Frontal cortex (tissue), 4 donors: ENCODE measurements at places on chromosomes 6 and 20.

DNA sequence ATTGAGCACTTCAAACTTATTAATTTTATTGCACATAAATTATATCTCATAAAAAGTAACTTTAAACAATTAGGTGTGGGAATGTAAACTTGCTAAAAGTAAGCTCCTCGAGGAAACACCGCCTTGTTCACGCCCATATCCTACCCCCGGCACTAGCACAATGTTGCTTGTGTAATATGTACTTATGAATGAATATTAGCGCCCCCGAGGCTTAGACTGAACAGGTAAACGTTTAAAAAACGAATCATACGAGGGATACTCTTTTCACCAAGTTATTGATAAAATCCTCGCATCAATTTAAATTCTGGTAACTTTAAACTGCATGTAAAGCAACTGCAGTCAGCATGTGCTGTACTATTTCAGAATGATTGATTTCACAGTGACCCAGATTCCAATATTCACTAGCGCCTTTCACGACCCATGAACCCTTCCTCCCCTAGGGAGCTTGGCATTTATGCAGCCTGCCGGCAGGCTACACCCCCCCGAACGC lies 637 bp downstream of the TFB1M start:
- no peak for DNase-seq

- no peak for DNase-seq
Measured at GRCh38 chr6:144123421-144123820, 26.9 kb upstream of the STX11 start.

DNA sequence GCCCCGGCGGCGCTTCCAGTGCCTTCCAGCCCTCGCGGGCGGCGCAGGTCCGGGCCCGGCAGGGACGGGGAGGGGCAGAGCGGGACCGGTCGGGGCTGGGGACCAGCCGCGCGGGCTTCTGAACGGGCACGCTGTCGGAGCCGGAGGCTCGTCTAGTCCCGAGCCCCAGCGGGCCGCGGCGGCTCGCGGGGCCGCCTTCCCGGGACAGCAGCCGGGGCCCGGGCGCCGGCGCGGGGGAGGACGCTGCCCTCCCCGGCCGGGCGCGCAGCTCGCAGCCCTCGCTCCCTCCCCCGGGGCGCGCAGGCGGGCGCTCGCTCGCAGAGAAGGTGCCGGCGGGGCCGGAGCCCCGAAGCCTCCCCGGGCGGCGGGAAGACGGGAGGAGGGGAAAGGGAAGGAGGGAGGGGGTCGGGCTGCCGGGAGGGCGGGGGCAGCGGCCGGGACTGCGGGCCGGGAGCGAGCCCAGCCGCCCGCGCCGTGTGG lies 696 bp upstream of the SIRPA start:
- DNase-seq = no peak

DNA sequence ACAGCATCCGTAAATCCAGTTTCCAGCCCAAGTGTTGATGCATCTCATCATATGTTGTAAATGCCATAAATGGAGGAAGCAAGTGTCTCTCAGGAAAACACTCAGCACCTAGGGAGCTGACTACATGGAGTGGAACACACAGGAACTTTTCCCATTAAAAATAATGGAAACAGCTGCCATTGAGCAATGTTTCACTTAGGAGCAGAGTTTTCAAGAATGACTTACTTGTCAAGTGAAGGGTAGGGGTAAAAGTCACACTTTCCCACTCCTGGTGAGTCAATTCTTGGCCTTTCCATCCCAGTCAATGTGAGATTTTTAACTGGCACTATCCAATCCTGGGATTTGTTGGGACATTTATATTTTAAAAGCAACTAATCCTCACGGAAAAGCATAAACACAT lies 119.4 kb upstream of the ASF1A start:
- no peak for DNase-seq

GRCh38 chr6:34239500-34239825 lies 2.8 kb downstream of the HMGA1 start:
- no peak for DNase-seq

- DNase-seq = no peak
Measured at GRCh38 chr20:61499859-61500554, 247.9 kb downstream of the CDH4 start.
